ENCODE measurements at places on chromosomes 3 and 15.

DNA sequence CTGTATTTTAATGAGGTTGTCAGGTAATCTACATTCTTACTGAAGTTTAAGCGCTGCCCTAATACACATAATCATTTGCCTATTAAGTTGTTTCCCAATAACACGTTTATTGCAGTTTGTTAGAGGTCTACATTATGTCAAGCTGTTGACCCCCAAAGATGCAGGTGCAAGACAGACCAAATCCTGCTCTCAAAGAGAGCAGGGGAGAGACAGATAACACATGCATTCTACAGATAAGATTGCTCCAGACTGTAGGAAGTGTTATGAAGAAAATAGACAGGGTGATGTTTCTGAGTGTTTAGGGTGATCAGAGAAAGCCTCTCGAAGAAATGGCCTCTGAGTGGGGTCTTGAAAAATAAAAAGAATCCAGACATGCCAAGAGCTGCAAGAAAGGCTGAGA is 24.8 kb upstream of the OXTR start:
- DNase-seq = no peak

- no peak for DNase-seq
Observed at GRCh38 chr3:52655895-52656294, 29.8 kb downstream of the PBRM1 start.

GRCh38 chr15:56732886-56733135 is 498 bp downstream of the ZNF280D start:
- DNase-seq = no peak

GRCh38 chr15:40470423-40471104 is at the start of gene CHST14:
Gene CHST14 (plus strand): TSS chr15:40470984. CDS start chr15:40471214, 230 bp downstream.
- DNase-seq = peak; percentile 56

GRCh38 chr3:171900446-171900845 is 57.3 kb downstream of the TMEM212 start:
- no peak for DNase-seq
